ENCODE measurements at places on chromosomes 5 and 9.

- no peak for DNase-seq
Observed at GRCh38 chr5:161189452-161189851, 337.4 kb upstream of the ATP10B start.

DNA sequence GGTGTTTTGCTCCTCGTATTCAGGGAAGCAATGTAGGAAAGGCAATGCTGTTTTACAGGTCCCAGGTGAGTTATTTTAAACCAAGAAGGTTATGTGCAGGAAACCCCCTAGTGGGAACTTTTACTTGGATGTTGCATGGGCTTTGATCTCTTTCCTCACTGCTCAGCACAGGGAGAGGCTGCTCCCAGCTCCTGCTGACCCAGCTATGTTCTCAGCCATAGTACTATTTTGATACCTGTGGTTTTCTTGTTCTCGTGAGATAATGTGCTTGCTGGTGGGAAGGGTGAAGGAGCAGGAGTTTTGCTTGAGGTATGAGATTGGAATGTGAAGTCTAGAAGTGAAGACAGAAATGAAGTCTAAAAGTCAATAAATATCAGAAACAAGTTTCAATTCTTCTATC is 265.6 kb upstream of the FBXL7 start:
- DNase-seq = no peak

DNA sequence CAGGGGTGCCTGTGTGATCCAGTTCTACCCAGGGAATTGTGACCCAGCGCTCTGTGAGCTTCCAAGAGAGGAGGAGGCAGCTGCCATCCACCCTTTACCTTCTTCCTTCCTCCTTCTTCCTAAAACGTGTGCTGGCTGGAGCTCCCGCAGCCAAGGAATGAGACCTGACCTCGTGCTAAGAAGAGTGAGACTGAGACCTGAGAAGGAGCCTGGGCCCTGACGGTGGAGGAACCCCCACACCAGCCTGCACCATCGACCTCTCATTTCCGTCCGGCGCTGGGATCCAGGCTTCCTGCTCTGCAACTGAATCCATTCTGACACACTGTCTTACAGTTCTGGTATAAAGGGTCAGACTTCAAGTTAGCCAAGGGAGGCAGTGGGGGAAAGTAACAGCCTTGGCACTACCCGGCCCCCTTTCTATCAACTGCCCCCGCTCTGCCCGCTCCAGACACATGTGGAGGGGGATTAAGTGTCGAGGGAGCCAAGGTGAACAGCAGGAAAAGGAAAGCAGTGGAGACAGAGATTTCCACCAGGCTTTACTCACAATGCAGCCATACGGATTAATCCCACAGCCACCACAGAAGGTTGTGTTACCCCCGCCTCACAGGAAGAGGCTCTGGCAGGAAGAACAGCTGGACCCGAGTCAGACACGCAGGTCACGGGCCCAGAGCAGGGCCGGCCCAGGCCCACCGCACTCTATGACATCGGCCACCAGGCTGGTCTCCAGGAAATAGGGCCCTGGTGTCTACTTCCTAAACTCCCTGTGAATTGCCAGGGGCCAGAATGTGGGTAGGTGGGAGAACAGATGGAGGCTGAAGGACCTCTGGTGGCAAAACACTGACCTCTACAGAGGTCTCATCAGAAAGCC is 15.8 kb downstream of the MGAT1 start:
- DNase-seq = no peak

- DNase-seq = no peak
Observed at GRCh38 chr5:76788362-76788761, 30.5 kb upstream of the F2RL1 start.

DNA sequence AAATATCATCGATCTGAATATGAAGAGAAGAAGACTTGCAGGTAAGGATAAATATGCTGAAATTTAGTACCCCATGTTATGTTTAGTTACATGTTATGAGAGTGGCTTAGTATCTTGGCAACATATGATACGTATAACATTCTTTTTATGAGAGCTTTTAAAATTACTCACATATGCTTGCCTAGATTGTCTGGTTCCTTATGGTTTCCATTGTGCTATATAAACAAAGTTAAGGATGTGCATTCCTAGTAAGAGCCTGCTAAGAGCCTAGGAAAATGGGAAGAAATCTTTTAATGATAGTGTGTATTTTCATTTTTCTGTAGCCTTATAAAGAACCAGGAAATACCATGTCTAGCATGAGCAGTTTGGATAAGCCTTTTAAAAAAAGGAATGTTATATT is 112.0 kb upstream of the KCNN2 start:
- no peak for DNase-seq
